ENCODE measurements at places on chromosomes 4 and X. TPM values are rescaled to one million over a fixed set of nuclear protein-coding genes. Genes with fewer than 3 reads are reported as not detected.
A peak's percentile ranks its signal among the peaks of the same experiment; 100 is the strongest.

Gene IL1RAPL1
- not detected for total RNA-seq

Gene C4orf36
- total RNA-seq = 2.1 TPM

Gene DCAF8L2
- total RNA-seq = not detected

Gene SLC10A4
- 0.20 TPM for total RNA-seq

Gene TEX13B
- total RNA-seq = not detected

Gene GAB3
- 0.87 TPM for total RNA-seq

Gene TLR2
- 43.6 TPM for total RNA-seq

Gene C4orf46
- 16.1 TPM for total RNA-seq

DNA sequence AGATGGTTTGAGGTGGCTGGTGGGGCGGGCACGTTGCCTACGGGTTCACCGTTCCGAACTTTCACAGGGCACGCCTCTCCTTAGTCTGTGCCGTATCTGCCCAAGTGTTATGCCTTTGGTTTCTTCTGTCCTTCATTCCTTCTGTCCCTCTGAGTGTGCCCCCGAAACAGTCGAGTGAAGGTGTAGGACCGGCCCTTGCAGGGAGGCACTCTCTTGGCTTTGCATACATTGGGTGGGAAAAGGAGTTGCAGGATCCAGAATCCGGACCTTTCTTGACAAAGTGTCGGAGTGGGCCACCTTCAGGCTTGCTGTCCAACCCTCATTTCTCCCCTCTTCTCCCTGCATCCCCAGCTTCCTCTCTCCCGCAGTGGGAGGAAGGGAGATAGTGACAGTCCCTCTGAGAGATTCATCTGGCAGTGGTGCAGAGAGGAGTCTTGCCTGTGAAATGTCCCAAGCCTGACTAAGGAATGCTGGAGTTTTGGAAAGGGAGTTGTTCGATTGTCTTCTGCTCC, 569 bp downstream of the ARFIP1 start:
- DNase-seq = peak; percentile 15

DNA sequence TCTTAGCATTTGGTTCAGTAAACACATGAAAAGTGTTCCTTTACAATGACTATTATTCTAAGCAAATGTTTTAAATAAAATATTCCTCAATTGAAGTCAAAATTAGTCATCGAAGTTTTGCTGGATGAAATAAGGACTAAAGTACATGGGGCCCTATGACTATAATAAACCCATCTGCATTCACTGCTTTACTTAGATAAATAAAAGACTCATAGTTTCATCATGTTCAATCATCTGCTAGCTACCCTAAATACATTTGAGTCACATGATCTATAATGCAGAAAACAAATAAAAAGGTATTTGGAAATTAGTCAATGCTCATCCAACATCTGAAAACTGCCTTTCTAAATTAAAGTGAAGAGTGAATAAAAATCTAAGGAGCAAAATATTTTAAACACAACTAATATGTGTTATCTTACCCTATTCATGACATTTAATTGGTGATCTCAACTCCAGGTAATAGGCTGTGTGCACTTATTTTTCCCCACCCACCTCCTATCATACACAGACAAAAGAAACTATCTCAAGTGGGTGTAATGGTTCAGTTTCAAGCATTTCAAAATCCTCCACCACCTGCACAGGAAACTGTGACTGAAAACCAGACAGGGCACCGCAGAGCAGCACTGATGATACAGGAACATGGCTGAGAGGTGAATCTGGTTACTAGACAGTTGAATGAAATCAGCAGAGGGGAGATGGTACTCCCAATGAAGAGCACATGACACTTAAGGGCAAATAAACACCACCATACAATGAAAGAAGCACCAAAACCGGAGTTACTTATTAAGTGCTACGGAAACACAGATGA, 78.6 kb downstream of the CAMK2D start:
- DNase-seq = no peak

- no peak for DNase-seq
These were observed 211.6 kb downstream of the DCLK2 start for GRCh38 chr4:150289881-150290280.

DNA sequence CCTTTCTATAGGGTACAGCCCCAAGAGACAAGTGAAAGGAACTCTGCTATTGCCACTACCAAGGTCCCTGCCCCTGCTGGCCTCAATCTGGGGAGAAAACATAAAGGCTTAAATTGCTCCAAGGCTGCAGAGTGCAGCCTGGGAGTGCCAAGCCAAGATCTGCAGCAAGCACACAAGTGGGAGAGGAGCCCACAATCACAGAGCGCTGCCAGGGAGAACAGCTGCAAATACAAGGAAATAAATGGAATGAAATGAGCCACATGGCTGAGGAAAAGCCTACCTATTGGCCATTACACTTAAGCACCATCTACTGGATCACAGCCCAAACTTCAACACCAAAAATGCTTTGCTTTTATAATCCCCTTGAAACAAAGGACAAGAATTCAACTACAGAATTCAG, 582.4 kb downstream of the FAM133A start:
- no peak for DNase-seq

DNA sequence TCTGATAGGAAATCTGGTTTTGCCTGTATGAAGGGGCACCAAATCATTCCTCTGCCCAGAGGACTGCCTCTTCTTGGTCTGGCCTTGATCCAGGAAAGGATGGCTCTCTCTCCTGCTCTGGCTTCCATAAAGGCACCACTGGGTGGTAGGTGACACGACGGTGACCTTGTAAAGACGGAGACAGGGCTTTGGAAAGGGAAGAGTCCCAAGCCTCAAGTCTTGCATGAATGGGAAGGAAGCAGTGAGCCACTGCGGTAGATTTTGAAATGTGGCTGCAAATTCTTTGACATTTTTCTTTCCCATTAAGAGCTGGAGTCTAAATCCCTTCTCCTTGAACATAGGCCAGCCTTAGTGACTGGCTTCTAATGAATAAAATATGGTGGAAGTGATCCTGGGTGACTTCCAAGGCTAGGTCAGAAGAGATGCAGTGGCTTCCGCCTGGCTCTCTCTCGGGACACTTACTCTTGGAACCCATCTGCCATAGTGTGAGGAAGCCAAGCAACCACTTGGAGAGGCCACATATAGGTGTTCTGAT, 347.4 kb downstream of the BCOR start:
- DNase-seq = no peak

- no peak for DNase-seq
These were observed 277.6 kb upstream of the ZC4H2 start for GRCh38 chrX:65253817-65254216.

- no peak for DNase-seq
These were observed 57.2 kb downstream of the UGT2B17 start for GRCh38 chr4:68518889-68519288.

- peak; percentile 55 for DNase-seq
These were observed 169.2 kb upstream of the LEF1 start for GRCh38 chr4:108337923-108338322.

DNA sequence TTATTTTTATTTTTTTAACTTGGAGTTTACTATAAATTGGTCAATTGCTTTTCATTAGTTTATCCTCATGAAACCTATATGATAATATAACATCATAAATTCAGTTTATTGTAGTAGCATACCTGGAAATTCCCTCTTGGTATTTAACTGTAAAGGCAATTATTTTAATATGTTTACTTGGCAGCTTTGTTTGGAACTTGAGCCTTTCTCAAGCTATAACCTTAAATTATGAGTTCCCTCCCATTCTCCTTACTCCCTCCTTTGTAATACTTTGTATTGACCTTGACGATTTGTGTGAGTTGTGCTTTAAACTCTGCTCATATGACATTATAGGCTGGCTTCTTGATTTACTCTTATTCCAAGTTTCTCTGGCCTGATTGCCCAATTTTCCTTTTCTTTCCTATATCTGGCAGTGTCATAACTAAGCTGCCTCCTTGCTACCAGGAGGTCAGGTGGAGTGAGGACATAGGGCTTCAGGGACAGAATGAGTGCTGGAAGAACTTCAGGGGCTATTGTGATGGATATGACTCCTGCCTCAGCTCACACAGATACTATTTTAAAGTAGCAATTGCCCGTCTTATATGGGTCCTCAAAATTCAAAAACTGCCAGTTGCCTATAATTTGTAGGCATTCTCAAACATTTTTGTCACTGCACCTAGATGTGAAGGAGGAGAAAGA, 77.7 kb downstream of the RAP1GDS1 start:
- DNase-seq = no peak

GRCh38 chrX:40530509-40530908, 50.3 kb upstream of the ATP6AP2 start:
- no peak for DNase-seq

DNA sequence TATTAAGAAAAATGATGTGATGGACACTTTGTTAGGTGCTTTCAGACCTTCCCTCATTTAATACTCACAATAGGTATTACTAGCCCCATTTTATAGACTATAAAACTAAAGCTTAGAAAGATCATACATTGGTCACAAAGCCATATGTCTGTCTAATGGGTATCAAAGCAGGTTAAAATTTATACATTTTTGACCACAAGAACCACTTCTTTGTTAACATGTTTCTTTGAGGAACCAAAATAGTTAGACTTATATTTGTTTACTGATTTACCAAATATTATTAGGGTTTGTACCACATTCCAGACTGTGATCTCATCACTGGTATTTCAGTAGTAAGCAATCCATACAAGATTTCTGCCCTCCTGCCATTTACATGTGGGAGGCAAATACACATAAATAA, 363.3 kb downstream of the NAF1 start:
- DNase-seq = peak; percentile 2

- DNase-seq = peak; percentile 8
These were observed 271.5 kb downstream of the LDB2 start for GRCh38 chr4:16626945-16627344.

- peak; percentile 23 for DNase-seq
These were observed 25.2 kb upstream of the SMIM20 start for GRCh38 chr4:25888781-25889180.

DNA sequence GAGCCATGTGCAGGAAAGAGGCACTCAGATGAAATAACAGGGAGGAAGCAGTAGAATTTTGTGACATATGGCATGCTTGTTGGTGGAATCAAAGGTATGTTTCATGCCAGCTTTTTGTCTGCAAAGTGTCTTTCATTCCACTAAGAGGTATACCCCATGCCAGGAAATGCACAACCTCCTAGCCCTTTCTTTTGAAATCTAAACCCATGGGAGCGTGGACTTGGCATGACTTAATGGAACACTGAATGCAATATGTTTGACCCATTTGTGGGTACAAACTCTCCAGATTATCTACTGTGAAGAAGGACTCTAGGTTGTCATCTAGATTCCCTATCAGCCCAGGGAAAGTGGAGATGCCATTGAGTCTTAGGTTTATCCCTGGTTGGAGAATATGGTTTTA, 338.3 kb upstream of the TEX13C start:
- no peak for DNase-seq

DNA sequence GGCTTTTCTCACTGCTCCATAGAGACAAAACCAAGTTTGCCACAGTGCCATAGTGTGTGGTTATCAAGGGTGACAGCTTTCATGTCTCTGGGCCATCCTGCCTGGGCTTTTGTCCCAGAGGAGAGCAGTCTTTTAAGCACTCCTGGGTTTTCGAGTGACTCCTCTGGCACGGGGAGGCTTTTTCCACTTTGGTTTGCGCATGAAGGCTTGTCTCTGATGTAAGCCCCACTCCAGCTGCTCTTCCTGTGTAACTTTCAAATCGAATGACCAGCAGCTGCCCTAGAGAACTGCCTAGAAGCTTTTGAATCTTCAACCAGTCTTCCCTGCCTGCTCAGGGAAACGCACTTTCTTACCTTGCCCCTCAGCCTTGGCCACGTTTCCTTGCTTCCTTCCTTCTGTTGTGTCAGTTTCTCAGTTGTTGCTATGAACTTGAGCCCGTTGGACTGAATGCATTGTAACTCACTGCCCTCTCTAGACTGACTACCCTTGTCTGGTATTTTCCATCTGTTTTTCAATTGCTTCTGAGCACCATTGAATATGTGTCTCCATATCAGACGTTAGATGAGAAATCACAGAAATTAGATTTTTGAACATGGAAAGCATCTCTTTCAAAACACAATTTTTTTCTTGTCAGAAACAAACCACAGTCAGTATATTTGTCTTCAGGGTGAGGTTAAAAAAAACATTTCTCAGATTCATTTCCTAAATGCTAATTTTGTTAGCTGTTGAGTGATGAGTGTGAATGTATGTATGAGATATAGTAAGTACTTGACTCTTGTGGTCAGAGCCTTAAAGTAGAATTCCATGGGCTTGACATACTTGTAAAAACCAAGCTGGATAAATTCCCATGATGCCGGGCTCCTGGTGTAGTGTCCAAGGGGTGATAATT, 45.3 kb downstream of the SLC9A6 start:
- DNase-seq = no peak

GRCh38 chr4:151772274-151772673, 11.5 kb upstream of the GATB start:
- DNase-seq = no peak

GRCh38 chr4:2291705-2292645, 30.1 kb upstream of the MXD4 start:
- no peak for DNase-seq

DNA sequence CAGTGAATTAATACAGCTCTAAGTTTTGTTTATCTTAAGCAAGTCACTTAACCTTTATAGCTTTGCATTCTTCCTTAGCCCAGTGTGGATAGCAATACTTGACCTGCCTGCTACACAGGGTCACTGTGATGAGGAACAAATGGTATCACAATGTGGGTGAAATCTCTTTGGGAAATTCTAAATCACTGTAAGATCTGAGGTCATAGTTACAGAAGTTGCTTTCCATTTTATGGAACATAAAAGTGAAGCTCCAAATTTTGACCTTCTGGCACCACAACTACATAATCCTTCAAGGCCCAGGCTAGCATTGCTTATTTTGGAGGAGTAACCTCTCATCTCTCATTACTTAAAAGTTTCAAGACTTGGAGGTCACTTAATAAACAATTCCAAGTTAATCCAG, 227.7 kb downstream of the USP46 start:
- no peak for DNase-seq

All from renal cortical epithelial cell (primary cell).